ENCODE measurements at places on chromosomes 7 and 10.

DNA sequence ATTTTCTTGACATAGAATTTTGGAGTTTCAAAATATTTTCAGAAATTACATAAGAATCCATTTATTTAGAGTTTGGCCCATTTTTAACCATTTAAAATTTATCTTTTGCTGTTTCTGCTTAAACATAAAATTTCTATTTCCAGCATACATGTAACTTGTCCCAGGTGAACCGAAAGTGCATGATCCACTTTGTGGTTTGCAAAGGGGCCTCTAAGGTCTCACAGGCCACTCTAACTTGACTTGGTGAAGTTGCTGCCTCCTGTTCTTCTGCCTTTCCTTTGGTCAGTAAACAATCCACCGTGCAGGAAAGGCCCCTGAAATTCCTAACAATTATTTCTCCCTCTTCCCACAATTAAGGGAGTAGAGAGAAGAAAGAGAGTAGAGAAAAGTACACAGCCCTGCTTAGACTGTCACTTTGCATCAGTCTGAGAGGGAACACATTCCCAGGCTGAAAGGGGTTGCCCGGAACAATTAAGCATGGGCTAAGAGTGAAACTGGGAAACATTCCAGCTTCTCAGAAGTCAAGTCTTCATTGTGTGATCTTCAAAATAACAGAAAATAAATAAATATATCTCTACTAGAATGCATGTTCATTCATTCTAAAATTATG lies 79.5 kb upstream of the SEMA3A start:
- no peak for DNase-seq

DNA sequence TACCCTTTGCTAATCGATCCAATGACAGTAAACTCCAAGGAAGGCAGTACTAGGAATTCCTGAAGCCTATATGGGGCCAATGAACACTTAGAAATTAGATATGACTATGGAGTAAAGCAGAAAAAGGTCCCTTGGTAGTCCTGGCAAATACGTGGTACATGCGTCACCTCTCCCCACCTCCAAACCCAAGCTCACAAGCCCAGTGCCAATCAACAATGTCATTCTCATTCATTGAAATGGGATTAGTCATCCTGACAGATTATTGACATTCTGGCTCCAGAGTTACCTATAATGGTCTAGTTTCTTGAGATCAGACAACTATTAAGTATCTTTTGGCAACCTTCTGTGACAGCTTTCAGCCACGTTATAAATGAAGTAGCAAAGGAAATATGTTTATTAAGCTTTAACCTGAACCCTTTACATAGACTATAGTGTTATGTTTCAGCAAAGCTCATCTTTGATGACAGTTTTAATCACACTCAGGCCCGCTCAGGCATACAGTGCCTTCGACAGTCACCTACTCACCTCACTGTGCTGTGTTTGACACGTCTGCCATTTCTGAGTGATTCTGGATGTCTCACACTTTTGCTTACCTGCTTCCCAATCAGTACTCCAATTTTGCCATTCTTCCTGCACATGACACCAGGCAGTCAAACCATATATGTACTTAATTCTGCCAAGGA lies 69.6 kb upstream of the ADO start:
- DNase-seq: no peak

DNA sequence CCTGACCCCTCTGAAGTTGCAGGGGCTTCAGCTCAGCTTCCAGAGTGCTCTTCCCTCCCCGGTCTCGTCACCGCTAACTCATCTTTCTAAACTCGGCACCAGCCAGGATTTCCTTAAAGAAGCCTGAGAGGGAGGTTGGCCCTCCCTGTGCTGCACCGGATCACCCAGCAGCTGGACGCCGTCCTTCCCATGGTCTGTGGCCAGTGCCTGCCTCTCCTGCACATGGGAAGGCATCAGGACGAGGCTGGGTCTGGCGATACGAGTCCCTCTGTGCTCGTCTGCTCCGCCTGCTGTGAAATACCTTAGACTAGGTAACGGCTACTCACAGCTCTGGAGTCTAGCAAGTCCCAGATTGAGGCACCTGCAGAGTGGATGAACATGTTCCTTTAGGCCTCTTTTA lies 179.1 kb downstream of the ZMYND11 start:
- no peak for DNase-seq

DNA sequence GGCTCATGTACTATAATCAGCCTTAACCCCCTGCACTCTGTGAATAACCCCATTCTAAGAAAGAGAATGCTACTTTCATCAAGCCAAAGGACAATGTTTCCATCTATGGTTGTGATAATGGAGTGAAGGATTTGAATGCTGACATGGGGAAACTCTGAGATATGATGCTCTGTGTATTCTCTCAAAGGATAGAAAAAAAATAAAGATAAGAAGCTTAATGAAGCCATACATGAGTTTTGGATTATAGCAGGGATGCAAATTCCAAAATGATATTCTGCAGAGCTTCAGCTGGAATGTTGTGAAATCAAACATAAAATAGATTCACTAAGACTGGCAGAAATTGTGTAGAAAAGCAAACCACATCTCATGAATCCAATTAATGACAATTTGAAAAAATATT lies 1074.1 kb downstream of the XPNPEP1 start:
- DNase-seq: no peak

GRCh38 chr7:117273814-117274225 lies 49.0 kb downstream of the WNT2 start:
- no peak for DNase-seq

GRCh38 chr7:140304191-140304799 lies 94.0 kb downstream of the SLC37A3 start:
- no peak for DNase-seq

DNA sequence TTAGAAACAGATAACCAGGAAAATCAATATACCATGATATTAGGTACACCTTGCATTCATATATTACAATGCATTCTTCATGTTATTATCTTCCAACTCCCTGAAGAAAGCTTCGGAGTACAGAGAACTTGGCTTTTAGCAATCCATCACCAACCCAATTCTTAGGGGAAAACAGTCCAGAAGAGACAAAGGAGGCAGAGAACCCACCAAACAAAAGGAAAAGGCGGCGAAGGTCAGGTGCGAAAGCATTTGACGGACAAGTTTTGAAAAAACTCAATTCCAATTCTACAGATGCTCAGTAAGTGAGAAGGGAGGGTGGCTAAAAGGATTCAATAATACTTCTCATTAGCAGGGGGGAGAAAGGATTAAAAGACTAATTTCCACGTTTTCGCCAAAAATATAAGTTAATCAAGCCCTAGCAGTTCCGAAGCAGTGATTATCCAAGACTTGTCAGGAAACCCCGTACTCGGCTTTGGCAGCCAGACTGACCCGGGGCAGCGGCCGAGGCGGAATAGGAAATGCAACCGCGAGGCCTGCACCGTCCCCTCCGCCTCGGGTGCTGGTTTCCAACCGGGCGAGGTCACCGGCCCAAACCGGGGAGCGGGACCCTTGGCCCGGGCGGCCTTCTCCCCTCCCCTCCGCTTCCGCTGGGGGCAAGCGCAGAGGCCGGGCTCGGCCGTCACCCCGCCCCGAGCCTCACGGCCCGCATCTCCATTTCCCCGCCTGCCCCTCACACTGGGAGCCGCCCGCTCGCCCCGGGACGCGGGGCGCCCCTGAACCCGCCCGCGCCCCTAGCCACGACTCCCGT lies 747 bp downstream of the GDI2 start:
- no peak for DNase-seq

DNA sequence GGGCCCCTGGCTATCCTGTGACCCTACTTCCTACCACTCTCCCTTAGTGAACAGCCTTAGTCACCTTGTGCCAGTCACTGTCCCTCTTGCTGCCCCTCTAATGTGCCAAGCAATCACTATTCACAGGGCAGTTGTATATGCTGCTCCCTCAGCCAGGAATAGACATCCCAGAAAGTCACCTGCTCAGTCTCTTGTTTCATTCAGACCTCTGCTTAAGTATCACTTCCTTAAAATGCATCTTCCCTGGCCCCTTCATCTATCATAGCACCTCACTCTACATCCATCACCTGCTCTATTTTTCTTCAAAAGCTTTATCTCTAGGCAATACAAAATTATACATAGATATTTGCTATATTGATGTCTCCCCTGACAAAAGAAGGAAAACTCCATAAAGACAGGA lies 328.4 kb upstream of the NFE2L3 start:
- DNase-seq: no peak

GRCh38 chr7:151175047-151175792 lies 7.7 kb upstream of the GBX1 start:
- DNase-seq: no peak

GRCh38 chr7:77444123-77444522 lies 28.0 kb upstream of the GSAP start:
- DNase-seq: no peak

DNA sequence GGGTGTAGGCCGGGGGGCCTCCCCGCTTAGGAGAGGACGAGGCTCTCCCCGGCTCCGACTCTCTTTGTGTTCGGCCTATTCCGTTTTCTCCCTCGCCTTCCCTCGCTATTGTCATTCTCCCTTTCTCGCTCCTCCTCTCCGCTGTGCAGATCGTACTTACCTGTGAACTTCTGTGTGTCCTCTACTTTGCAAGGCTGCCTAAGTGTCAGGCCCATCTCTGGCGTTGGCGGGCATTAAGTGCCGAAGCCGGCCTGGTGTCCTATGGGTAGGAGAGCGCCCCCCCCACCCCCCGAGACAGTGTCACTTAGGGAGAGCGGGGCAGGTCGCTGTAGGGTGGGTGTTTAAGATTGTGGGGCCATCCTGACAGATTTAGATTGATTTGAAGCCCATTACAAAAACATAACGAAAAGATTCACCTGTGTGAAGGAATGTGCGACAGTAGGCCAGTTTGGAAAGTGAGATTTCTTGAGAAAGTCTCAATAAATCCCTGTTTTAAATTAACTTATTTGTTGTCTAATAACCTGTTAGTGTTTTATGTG lies 579 bp downstream of the RBM33 start:
- no peak for DNase-seq

GRCh38 chr7:51275532-51275931 lies 41.1 kb downstream of the COBL start:
- DNase-seq: no peak

DNA sequence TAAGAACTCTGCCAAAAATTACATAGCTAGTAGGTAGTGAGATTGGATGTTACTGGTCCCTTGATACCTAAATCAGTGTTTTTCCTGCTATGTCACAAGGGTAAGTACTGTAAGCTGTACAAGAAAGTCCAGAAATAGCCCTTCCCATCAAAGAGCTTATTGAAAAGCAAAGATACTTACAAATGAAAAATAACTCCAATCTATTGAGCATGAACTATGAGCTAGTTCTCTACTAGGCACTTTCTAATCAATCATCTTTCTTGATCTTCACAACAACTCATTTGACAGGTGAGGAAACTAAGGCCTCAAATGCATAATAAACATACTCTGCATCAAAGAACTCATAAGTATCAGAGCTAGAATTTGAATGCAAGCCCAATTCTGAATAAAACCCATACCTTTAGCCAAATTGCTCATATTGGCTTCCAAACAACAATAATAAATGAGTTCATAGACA lies 249.8 kb upstream of the TCF7L2 start:
- no peak for DNase-seq
